ENCODE measurements at places on chromosomes 6 and 20. TPM values are rescaled to one million over a fixed set of nuclear protein-coding genes. Genes with fewer than 3 reads are reported as not detected.

Gene ZNF391
- 2.8 TPM for total RNA-seq

Gene DDO
- total RNA-seq, result not detected

DNA sequence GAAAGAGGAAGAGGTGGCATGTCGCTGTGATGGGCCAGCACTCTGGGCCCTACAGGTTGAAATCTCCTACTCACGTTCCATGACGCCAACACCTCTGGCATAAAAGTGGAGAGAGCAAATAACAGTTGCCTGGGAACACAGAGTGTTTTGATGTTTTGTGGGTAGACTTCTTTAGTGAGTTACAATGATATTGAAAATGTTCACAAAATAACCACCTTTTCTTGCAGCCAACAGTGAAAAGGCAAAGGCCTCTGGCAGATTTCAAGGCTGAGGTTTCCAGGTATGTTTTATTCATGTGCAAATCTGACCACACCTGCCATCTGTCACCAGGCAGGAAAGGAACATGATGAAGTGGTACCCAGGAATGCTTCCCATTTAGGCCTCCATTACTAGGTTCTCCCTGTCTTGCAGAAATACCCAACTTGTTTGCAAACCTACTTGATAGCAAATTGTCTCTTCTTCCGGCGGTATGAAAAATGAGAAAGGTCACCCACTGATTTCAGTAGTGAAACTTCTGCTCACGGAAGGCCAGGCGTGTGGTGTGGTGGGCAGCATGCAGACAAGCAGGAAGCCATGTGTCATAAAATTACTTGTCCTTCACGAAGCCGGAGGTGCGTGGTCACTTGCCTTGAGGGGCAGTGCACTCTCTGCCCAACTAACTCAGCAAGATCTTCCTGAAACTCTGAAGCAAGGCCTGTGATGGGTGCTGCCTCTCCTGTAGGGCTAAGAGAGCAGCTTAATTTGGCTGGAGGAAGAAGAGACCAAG lies 299.1 kb upstream of the PRDM1 start:
- DNase-seq, result no peak

DNA sequence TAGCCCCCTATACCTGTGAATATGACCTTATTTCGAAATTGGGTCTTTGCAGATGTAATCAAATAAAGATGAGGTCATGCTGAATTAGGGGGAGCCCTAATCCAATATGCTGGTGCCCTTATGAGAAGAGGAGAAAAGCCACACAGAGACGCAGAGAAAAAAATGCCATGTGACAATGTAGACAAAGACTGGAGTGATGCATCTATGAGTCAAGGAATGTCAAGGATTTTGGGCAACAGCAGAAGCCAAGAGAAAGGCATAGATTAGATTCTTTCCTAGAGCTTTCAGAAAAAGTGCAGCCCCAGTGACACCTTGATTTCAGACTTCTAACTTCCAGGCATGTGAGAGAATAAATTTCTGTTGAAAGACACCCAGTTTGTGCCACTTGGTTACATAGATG lies 47.4 kb upstream of the HS3ST5 start:
- no peak for DNase-seq

DNA sequence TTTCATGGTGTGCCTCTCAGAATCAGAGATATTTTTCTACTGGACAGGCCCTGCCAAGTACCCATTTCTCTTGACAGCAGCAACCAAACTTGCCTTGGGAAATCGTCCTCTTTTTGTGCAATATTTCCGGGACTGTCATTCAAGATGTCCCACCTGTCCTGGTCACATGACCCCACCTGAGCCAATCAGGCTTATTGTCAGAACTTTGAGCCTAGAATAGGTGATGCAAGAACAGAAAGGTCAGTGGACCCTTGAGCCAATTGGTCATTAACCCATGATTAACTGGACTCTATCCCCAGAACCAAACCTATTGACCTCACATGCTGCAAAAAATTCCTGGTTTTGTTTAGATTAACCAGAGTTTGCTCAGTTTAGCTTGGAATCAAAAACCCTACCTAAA lies 108.3 kb upstream of the TOP1 start:
- no peak for DNase-seq
